ENCODE measurements at places on chromosomes 7 and 10.
A peak's percentile ranks its signal among the peaks of the same experiment; 100 is the strongest.

- DNase-seq = no peak
These were observed 97.0 kb upstream of the FOXP2 start for GRCh38 chr7:114317450-114318098.

GRCh38 chr7:90290244-90291113 is 30.6 kb downstream of the FAM237B start:
- DNase-seq = no peak

DNA sequence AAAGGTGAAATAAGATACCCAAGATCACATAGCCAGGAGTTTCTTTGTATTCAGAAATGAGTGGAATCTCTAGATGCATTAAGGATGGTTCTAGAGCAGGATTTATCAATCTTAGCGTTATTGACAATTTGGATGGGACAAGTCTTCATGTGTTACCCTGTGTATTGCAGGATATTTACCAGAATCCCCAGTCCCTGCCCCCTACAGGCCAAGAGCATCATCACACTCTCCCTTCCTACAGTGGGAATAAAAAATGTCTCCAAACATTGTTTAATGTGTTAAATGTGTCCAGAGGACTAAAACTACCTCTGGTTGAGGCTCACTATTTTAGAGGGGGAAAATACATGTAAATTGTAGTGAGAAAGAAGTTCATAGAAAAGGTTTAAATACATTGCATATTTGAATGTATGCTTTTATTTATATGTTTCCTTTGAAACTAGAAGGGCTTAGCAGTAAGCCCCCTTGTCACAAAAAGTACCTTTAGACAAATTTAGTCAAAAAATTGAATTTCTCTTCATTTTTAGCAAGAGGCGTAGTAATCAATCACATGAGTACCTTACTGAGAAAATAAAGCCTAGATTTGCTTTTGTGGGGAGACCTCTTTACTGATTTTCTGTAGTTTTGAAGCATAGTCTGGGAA is 141.2 kb downstream of the MLLT10 start:
- DNase-seq = no peak

- no peak for DNase-seq
These were observed 14.5 kb downstream of the KLF14 start for GRCh38 chr7:130719541-130719940.

DNA sequence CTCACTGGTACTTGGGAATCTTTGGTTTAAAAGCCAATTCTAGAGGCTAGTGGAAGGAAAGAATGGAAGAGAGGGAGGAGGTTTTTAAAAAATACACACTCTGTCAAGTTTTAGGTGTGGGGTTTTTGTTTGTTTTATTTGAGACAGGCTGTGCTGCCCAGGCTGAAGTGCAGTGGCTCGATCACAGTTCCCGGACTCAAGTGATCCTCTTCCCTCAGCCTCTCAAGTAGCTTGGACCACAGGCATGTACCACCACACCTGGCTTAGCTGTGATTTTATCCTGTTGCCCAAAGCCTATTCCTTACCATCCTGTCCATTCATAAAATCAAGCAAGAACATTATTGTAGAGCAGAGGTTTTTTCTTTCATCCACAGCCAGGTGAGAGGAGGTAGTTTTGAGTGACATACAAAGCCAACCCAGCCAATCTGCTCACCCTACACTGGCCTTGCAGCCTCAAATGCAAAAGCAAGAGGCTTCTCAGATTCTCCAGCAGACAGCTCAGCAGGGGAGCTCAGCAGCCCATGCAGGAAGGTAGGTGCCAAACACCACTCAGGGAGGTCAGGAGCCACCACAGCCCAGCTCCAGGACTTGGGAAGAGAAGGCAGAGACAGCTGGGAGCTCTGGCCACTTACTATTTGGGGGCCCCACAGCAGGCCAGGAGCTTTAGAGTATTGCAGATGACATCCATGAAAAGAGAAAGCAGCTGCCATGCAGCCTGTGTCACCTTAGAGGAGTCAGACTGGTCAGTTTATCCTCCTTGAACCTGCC is 65.8 kb downstream of the TMEM209 start:
- DNase-seq = no peak

DNA sequence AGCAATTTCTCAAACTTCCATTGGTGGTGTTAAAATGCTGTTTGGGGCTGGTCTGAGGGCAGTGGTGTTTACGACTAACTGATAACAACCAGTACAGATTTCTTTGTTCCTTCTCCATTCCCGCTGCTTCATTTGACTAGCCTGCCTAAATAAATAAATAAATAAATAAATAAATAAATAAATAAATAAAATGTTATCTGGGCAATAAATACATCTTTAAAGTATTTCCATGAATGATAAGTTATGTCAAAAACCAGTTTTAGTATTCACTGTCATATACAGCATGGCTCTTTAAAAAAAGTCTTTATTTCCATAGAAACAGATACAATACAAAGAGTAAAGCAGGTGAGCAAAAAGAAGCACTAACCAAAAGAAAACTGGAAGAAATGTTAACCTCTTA is 81.3 kb downstream of the ATE1 start:
- no peak for DNase-seq

GRCh38 chr7:141071855-141072547 is 1.9 kb upstream of the TMEM178B start:
- peak; percentile 26 for DNase-seq

DNA sequence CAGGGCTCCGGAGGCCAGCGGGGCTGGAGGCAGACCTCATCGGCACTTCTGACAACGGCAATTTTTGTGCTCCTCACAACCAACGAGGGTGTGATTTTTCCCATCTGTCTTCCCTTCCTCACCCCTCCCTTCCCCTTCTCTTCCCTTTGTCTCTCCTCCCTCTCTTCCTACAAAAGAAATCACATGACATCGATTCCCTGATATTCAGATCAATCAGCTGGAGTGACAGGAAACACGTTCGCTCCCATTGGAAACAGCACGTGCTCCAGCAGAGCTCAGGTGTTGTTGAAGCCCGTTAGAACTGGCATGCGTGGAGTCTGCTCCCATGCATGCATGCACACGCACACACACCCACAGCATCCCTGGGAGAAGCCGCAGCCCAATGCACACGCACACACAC is 222.4 kb downstream of the PTPRN2 start:
- no peak for DNase-seq

DNA sequence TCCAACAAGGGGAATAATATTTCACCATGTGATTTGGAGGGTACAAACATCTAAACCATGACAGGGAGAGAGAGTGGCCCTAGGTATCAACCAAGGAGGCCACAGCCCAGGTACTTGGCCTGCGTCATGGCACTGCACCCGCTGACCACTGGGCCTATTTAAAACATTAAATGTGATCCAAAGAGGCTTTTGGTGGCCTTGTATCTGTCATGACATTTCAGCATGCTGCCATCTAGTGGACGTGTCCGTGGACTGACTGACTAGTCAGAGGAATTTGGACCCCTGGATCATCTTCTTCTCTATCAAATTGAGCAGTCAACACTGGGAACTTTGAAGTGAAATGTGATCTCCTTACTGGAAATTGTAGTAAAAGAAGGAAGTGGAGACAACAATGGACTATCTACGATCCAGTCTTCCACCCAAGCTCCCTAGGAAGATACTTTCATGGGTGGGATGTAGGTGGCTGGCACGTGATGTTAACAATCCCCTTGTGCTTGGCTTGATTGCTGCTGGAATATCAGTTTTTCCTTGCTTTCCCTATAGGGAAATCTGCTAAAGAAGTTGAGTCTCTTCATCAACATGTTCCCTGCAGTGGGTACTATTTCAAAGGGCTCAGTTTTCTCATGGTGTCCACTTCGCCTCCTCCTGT is 24.6 kb upstream of the ITGA8 start:
- DNase-seq = peak; percentile 40

DNA sequence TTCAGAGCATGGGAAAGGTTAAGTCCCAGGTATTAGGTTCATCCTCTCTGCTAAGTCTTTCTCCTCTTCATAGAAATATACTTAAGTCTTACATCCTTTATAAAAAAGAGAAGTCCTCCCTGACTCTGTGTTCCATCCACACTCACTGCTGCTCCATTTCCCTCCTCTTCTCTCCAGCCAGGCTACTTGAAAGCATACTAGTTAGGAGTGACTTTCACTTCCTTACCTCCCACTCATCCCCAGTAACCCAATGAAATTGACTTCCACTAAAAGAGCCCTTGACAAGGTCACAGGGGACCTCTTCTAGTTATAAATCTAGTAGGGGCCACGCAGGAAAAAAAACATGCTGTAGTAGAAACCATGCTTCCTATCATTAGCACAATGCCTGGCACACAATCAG is 133.1 kb upstream of the AGK start:
- no peak for DNase-seq

GRCh38 chr7:29871787-29872398 is 65.6 kb downstream of the WIPF3 start:
- DNase-seq = no peak

DNA sequence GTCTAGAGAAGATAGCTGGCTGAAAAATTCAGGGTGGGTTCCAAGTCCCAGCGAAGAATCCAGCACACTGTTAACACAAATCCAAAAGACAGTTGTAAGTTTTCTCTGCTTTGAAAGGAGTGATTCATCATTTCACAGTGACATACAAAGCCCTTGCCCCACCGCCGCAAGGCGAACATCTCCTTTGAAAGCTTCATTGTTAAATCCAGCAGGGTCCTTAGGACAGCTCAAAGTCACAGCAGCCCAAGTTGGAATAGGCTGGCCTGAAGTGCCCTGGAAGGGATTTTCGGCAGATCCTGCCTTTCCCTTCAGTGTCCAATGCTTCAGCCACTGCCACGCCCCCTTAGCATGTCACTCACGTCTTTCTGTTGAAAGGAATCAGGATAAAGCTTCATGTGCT is 526.1 kb downstream of the CALN1 start:
- DNase-seq = peak; percentile 70

DNA sequence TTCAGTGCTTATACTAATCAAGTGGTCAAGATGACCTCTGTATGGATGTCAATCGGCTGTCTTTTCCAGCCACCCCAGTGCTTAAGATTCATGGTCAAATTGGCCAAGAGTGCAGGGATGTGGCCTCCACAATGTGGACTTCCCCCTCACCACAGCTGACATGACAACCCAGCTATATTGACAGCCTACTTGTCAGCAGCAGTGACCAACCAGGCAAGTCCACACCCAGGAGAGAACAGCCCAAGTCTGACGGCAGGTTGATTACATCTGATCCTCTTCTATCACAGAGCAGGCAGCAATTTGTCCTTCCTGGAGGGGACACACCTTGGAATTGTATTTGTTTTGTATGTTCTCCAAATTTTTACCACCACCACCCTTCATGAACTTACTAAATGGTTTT is 8.2 kb upstream of the ERVW-1 start:
- DNase-seq = no peak

DNA sequence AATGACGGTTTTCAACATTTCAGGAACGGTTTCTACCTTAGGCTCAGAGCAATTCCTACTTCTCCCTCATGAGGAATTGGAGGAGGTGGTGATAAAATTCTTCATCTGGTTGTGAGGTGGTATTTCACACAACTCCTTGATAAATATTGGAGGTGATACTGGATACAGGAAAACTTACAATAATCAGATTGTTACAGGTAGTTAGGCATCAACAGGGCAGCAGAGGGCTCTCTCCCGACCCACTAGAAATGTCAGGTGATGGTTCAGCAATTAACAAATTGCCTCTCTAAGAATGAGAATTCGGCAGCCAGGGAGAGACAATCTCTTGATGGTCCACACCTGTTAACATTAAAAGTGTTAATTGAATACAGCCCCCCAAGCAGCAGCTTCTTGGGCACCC is 22.6 kb downstream of the ZNF786 start:
- no peak for DNase-seq

- DNase-seq = no peak
These were observed 8.5 kb upstream of the SFR1 start for GRCh38 chr10:104113376-104113956.

DNA sequence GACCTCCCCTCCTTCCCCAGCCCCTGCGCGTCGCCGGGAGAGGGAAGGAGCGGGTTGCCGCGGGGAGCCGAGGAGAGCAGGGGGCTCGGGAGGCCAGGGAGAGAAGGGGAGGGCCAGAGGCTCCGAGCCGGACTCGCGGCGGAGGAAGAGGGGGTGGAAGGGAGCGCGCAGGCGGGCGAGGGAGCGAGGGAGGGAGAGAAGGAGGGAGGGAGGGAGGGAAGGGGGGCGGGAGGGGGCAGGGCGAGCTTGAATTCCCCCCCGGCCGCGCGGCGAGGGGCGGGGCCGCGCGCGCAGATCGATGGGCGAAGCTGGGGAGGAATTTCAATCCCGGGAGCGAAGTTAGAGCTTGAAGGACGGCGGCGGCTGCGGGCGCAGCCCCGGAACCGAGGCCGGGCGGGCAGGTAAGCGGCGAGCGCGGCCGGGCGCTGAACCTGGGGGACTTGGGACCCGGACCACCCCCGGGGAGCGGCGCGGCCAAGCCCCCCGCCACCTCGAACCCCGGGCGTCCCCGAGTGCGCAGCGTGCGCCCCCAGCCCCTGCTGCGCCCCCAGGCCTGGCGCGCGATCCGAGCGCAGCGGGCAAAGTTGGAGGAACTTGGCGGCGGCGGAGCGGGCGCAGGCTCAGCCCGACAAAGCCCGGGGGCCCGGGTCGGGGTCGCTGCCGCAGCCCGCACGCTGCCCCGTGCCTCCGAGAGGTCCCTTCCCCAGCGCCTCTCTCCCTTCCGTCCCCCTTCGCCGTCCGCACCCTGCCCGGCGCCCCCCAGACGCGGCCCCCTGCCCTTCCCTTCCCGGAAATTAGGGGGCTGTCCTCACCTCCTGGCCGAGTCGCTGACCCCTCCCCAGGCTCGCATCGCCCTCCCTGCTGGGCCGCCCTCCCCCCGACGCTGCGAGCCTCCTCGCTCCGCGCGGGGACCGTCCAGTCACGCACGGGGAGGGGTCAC is at the start of gene ELFN1:
TSS of gene ELFN1 (plus strand) at position 324 of the 940 bp plus-strand sequence. CDS start 74,320 bp downstream, outside the sequence.
- peak; percentile 68 for DNase-seq

GRCh38 chr7:77697535-77697831 is 1.2 kb downstream of the RSBN1L start:
- DNase-seq = no peak

DNA sequence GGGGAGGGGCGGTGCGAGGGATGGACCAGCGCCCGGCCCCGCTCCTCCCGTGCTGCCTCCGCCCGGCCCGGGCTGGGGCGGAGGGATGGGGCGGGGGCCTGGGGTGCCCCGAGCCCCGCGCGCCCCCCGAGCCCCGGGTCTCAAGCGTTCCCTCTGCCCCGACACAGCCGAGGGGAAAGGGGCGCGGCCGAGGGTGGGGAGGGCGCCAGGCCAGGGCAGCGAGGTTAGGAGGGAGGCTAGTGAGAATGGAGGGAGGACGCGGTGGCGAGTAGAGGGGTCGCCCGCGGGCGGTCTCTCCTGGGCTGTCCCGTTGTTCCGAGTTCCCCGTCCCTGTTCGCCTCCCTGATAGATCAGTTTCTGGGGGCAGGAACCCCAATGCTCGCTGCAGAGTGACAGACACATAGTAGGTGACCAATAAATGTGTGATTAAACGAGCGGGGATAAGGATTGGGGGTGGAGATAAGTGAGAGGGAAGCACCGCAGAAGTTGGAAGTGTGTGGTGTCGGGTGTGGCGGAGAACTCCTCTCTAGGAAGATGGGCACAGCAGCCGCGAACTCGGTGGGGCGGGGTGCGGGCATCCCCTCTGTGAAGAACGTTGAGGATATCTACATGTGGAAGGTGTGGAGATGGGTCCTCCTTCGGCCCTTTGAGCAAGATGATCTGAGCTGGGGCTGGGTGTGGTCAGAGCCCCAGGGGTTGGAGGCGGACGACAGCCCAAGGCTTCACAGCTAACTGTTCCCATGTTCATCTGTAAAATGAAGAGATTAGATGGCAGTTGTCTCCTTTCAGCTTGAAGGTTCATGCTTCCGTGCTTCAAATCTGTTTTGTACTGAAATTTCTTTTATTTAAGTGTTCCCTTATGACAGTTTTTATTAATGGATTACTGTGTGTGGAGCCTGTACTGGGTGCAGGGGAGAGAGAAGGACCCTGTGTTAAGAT is 580 bp downstream of the ZNF775 start:
- DNase-seq = peak; percentile 37

All from ELF-1 (cell line).